SK-N-SH (cell line): ENCODE measurements at places on chromosomes 3 and 15. TPM values are rescaled to one million over a fixed set of nuclear protein-coding genes. Genes with fewer than 3 reads are reported as not detected.

The FOXB1 gene
- polyA plus RNA-seq, result not detected in 2 replicates

DNA sequence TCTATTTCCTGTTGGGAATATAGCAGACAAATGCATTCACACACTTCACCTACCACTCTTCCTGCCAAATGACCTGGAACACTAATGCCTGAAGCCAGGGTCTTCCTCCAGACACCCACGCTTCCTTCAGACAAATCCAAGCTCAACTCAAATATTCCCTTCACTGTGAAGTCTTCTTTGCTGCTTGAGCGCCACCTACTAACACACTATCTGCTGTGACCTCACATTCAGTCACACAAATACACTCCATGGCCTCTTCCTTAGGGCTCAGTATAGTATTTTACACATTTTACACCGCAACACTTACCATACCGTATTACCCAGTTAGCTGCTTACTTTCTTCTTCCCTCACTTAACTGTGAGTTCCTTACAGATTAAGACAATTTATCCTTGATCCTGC is 149.4 kb downstream of the SHOX2 start:
- DNase-seq, result no peak

GRCh38 chr15:90049666-90050604 is 48.8 kb downstream of the ZNF710 start:
- DNase-seq, result no peak

- no peak for DNase-seq
Observed at GRCh38 chr3:105559856-105560255, 193.1 kb downstream of the ALCAM start.

DNA sequence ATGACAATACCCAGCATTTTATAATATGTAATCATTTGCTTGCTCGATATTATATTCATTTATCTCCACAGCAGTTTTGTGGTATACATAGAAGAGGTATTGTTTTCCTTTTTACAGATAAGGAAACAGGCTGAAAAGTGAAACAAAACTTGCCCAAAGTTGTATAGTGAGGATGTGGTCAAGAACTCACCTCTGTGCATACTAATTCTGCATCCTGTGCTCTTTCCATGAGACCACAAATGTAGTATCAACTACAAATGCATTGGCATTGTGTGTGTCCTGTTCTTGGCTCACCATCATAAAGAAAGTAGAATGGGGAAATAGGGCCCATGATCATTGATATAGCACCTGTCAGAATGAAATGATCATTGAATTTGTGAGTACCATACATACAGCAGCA is 167.3 kb downstream of the NECTIN3 start:
- no peak for DNase-seq

GRCh38 chr3:161939918-161940620 is 443.5 kb downstream of the OTOL1 start:
- DNase-seq, result no peak

- peak; percentile 91 for DNase-seq
Observed at GRCh38 chr3:50194128-50194902, 2.9 kb downstream of the GNAT1 start.

The P4HTM gene
- 21.0 and 21.4 TPM in 2 replicates for polyA plus RNA-seq

DNA sequence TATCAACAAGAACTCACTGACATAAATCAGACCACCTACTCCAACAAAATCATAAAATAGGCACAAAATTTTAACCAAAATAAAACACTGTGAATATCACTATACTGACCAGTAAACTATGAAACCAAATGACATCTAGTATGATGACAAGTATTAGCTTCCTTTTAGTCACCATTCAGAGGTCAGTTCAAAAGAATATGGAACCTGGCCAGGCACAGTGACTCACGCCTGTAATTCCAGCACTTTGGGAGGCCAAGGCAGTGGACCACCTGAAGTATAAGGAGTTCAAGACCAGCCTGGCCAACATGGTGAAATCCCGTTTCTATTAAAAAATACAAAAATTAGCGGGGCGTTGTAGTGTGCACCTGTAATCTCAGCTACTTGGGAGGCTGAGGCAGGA is 65.8 kb downstream of the SMARCC1 start:
- no peak for DNase-seq

DNA sequence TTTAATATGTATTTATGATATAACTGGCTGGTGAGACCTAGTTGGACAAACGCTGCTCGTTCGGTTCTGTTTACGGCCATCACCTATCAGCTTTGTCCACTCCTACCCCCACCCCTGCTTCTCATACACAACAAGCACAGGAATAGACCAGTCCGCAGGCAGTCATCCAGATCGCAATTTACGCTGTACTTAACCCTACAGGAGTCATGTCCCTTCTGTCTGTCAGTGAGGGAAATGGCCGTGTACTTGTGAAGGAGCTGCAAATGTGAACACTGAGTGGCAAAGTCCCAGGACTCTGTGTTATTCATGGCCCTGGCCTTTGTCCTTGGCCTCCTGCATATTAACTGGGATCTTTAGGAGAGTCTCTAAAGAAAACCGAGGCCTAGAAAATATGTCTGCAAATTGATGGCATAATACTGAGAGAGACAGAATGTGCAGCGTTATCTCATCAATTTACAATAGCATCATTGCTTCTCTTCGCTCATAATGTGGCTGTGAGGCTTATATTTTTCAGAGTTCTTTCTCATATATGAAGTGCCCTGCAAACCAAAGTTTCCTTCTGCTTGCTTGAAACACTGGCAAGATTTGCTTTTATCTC is 7.2 kb upstream of the ABHD10 start:
- no peak for DNase-seq

DNA sequence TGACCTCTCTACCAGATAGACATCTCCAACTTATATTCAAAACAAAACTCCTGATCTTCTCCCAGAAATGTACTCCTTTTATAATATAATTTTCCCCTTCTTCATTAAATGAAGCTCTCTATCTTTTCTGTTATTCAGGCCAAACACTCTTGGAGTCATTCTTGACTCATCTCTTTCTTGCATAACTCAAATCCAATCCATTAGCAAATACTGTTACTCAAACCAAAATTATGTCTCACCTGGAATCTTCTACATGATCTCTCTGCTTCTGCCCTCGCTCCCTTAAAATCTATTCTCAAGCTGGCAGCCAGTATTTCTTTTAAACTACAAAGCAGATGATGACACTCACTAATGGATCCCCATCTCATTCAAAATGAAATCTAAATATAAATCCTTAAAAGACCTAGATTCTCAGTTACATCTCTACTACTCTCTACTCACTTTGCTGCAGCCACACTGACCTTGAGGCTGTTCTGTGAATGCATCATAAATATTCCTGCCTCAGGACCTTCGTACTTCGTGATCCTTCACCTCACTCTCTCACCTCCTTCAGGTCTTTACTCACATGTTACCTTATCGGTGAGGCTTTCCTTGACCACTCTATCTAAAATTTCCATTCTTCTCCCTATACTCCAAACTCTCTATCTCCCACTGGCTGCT is 160.9 kb downstream of the TBC1D5 start:
- DNase-seq, result no peak

The ALDH1A3 gene
- 3.1 and 4.4 TPM in 2 replicates for polyA plus RNA-seq

DNA sequence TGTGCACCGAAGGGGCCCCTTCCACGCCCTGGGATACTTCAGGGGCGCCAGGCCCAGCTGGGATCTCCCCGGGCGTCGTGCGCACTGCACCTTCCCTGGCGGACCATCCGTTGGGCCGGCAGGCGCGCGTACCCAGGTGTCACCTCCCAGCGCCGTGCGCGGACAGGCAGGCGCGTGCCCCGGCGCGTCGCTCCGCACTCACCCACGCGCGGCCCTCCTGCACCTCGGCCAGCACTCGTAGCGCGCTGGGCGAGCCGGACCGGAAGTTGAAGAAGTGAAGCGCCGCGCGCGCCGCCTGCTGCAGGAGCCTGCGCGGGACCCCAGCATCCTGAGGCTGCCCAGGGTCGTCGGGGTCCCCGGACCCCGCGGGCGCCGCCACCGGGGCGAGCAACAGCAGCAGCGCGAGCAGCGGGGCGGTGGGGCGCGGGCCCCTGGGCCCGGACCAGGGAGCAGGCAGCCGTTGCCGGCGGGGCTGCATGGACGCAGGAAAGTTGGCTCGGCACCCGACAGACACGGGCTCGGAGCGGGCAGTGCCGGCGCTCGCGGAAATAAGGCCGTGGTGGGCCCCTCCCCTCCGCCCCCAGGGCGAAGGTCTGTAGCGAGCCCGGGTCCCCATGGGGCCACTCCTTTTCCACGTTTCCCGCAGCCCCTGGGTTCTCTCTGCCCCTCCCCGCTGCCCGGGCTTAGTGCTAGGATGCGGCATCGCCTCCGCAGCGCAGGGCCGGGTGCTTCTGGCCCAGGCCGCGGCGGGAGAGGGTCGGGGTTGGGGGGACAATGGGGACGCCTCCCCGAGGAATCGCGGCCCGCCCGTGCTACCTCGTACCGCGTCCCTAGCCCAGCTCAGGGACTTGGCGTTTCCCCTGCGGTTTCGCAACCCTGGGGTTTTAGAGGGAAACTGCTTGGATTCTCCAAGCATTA is at the start of gene RARRES1:
RARRES1 (minus strand) TSS at position 520 of the 918 bp plus-strand sequence; CDS start at position 478, 42 bp downstream.
- DNase-seq, result peak; percentile 88

DNA sequence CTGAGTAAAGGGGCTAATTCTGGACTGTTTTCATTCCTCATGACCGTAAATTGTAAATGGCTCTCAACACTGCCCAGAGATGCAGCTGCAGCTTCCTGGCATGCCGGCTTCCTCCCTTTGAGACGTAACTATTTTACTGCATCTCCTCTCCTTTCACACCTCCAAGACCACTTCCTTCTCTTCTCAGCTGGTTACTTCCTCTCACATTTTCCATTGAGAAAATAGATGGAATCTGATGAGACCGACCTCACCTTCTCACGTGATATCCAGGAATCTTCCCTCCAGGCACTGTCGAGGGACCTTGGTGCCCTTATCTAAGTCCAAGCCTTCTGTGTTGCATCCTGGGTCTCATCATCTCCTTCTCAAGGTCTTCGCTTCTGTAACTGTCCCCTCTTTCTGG is 12.7 kb downstream of the LYSMD4 start:
- DNase-seq, result no peak

GRCh38 chr3:72848703-72849081 is 447 bp upstream of the SHQ1 start:
- DNase-seq, result no peak

GRCh38 chr3:183583331-183584245 is 28.1 kb upstream of the KLHL6 start:
- no peak for DNase-seq

DNA sequence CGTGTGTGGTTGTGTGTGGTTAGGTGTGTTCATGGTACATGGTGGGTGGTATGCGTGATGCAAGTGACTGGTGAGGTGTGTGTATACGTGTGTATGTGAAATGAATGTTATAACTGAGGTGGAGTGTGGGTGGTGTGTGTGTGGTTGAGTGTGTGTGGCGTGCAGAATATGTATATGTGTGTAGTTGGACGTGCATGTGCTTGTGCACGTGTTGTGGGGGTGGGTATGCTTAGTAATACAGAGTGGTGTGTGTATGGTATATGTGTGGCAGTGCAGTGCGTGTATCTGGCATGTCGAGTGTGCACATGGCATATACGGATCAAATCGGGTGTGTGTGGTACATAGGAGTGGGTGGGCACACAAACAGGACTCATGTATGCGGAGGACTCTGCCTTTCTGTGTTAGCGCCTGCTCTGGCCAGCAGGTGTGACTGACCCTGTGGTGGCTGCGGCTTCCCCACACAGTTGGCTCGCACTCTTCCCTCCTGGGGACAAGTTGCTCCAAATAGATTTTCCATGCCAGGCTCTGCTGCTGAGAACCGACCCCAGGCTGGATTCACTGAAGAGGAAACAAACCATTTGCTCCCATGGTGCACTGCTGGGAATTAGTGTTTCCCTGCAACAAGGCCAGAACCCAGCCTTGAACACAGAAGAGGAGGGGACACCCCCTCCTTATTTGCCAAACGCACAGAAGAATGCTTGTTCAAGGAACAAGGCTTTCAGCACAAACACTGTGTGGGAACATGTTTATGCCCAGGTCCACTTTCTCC is 1.2 kb upstream of the C3orf70 start:
- DNase-seq, result peak; percentile 30

DNA sequence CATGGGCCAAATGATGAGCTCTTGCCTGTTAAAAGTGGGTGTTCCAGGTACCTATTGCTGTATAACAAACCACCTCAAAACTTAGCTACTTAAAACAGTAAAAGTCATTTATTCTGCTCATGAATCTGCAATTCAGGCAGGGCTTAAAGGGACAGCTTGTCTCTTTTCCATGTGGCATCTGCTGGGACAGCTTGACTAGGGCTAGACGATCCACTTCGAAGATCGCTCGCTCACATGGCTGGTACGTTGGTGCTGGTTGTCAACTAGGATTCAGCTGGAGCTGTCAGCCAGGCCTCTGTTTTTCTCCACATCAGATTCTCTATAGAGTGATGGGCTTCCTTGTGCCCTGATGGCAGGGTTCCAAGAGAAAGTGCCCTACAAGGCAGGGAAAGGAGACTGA is 581.3 kb downstream of the NTRK3 start:
- DNase-seq, result no peak

The THSD4 gene
- polyA plus RNA-seq, result 64.8 and 79.1 TPM in 2 replicates

DNA sequence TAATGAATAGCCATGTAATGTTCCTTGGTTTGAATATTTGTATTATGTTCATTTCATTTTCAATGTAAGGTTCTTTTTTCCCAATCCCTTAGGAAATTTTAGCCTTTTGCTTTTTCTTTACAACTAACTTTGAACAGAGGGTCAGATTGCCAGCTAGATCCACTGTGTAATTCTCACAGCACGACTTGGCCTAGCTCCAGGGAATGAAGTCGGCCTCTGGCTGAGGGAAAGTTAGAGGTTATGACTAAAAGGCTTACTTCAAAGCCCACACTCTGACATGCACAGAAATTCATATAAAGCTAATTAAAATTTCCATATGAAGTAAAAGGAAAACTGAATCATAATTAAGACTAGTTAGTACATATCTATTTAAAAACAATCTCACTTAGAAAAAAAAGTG is 38.7 kb downstream of the ROBO1 start:
- DNase-seq, result peak; percentile 39

GRCh38 chr3:76679541-76679940 is 360.4 kb upstream of the ROBO2 start:
- no peak for DNase-seq

DNA sequence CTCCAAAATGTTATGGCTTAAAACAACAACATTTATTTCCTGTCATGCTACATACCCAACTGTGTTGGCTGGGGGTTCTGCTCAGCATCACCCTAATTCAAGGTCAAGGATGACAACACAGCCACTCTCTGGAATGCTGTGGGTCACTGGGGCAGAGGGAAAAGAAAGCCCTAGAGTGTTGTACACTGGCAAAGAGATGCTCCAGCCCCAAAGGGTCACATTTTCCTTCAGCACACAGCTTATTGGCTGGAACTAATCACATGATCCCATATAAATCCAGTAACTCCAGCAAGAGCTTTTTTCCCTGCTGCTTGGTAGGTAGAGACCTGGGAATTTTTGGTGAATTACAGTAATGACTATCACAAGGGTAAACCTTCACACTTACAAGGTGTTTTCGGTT is 1041.4 kb downstream of the NTRK3 start:
- no peak for DNase-seq

The XCR1 gene
- not detected in 2 replicates for polyA plus RNA-seq

The EBLN2 gene
- polyA plus RNA-seq, result 1.4 and 2.5 TPM in 2 replicates
